Right renal cortex interstitium (tissue), 3 donors: ENCODE measurements at places on chromosomes 2 and 18.

DNA sequence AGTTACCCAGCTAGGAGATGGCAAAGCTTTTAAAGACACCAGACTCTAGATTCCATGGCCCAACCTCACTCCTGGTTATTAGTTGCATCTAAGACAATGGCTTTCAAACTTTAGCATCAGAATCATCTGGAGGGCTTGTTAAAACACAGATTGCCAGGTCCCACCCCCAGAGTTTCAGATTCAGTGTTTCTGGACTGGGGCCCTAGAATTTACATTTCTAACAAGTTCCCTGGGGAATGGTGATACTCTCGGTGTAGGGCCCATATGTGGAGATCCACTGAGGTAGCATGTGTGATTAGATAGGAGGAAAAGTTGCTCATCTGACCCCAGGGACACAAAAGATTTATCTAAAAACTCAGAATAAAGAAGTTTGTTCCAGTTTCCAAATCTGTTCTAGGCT, 14.5 kb upstream of the TTR start:
- no peak for DNase-seq

DNA sequence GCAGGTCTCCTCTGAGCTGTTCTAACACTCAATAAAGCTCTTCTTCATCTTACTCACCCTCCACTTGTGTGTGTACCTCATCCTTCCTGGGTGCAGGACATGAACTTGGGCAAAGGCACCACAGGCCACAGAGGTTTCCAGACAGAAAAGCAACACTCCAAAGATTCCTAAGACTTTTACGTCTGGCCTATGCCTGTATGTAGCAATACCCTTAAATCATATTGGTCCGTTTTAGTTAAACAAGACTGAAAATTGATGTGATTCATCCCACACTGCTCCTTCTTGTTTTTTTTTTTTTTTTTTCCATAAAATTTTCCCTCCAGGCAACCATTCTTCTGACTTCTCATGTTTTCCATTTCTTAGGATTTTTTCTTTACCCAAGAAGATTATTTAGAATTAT, 404.3 kb downstream of the PID1 start:
- no peak for DNase-seq

DNA sequence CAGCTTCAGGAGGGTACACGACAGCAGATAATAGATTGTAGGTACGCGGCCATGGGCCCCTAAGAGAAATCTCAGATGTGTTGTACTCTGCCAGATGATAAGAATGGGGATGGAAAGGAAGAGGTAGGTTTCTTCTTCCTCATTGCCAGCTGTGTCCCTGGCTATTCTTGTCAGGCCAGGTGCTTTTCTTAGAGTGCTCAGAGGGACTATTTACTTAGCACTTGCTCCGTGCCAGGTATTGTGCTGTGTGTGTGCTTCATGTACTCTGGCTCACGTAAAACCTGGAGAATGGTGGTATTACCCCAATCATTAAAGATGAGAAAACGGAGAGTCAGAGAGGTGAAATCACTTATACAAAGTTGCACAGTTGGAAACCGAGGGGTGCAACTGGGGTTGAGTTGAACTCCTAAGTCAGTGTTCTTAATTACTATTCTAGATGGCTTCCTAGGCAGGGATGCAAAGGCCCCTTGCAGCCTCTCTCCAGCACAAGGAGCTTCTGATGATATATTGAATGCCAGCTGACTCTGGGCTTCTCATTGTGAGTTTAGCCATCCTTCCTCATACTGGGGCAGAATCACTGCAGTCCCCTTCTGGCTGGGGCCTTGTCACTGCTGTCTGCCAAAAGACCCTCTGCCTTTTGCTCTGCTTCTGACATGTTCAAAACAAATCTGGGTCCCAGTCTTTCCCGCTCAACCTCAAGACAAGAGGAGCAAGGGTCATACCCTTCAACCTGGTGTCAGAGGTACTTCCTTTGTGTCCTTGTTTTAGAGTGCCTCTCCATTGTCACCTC, 60.7 kb downstream of the LYPD1 start:
- DNase-seq: no peak

DNA sequence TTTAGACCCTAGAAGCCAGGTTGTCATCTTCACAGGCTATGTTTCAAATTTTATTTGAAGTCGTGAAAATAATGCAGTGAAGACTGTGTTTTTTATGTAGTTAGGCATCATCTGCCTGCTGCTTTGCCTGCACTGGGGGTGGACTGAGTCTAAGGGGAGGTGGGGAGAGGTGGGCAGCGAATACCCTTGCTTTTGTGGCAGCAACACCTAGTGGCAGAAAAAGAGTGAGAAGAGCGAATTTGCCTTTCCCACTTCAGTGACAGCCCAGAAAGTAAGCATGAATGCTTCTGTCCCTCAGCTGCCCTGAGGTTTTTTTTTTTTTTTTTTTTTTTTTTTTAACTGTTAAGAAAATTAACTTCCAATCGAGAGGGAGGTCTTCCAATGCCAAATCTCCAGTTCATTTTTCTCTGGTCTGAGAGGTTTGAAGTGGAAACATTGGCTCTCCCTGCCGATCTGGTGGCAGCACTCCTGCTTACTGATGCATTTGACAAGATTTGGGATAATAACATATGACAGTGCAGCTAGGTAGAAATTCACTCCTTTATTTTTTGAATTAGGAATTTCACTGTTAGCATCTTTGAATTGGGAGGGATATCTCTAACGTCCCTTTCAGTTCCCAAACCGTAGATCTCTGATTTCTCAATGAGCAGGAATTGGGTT, 60.3 kb upstream of the LYPD6B start:
- DNase-seq: no peak

- DNase-seq: no peak
Measured at GRCh38 chr2:43219383-43220228, 6.8 kb downstream of the ZFP36L2 start.
